ENCODE measurements at places on chromosomes 5 and 9.

DNA sequence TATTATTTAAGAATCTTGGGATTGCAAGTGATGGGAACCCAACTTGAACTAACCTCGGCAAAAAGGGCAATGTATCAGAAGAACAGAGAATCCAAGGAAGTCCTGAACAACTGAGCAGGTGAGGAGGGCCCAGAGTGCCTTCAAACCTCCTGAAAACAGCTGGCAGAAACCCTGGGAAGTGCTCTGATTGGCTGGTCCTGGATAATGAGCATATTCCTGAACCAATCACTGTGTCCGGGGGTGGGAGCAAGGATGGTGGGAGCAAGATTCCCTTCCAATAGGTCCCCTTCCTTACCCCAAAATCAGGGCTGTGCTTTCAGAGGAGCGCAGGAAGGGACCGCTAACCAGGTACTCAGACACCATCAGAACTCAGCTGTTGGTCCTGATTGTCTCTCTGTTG is 31.9 kb upstream of the TBC1D2 start:
- DNase-seq, result peak; percentile 22

- DNase-seq, result no peak
These were observed 581.8 kb upstream of the WWC1 start for GRCh38 chr5:167709625-167710024.

DNA sequence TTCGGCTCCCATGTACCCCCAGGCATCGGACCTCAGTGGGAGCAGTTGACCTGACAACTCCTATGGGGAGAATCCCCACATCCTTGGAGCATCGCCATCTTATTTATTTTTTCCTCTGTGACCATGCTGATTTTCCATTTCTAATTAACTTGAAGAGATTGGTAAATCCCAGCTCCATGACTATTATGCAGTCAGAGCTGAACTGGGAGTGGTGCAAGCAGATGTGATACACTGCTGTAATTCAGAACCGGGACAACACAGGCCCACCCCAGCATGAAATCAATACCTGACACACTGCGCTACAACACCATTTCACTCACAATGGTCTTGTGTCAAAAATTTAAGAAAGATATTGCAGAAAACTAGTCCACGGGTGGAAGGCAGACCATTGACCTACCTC is 1.0 kb upstream of the TRPM3 start:
- no peak for DNase-seq

GRCh38 chr5:141882594-141883183 is 4.5 kb upstream of the PCDH1 start:
- no peak for DNase-seq

DNA sequence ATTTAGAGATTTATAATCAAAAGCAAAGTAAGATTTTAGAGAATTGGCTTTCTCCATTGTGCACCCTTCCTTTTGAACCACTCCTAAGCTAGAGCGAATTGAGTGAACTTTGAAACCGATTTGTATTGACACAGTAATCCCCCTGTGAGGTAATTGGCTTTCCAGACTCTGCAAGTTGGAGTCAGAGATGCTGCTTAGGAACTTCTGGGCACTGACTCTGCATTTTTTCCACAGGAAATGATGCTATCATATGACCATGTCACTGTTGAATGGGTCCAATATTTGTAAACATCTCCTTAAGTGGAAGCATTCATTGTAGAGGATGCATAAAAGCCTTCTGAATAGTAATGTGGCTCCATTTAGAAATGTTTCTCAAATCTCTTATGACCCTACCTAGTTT is 394.4 kb upstream of the ZNF608 start:
- DNase-seq, result no peak

All from HAP-1 (cell line).